ENCODE measurements at places on chromosomes 12 and 14.

GRCh38 chr14:101589486-101590015 is 28.3 kb downstream of the DIO3 start:
- DNase-seq = no peak

GRCh38 chr12:52180971-52181628 is 10.7 kb downstream of the KRT80 start:
- no peak for DNase-seq

DNA sequence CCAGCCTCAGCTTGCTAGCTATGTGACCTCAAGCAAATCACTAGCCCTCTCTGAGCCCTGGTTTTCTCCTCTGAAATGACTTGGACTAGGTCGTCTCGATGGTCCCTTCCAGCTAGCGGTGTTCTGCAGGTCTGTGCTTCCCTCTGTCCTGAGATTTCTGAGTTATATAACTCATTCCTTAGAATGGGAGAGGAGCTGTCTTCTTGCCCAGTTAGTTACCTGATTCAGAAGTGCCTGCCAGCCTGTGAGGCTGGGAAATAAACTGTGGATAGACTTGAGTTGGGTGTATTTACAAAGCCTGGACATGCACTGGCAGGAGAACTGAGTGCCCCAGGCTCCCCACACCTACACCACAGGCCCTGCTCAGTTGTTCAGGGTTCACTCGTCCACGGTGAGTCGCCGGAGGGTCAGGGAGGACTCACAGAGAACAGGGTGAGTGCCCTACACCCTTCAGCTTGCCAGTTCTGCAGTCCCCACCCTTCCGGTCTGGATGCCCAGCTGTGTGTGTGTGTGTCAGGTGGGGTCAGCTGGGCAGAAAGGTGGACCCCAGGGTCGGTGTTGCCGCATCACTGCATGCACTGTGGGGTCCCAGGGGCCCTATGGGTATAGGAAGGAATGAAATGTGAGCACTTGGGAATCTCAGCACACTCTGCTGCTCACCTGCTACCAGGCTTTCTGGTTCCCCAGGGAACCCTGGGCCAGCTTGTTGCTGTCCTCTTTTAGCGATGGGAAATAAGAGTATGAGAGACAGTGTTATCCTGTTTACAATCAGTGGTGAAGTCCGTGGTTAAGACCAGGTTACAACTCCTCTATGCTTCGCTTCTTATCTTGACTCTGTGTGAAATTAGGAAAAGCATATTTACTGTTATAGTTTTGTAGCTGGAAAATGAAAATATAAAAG is 348.2 kb downstream of the DPF3 start:
- no peak for DNase-seq

- DNase-seq = no peak
These were observed 29.7 kb downstream of the PALS1 start for GRCh38 chr14:67270933-67271332.

DNA sequence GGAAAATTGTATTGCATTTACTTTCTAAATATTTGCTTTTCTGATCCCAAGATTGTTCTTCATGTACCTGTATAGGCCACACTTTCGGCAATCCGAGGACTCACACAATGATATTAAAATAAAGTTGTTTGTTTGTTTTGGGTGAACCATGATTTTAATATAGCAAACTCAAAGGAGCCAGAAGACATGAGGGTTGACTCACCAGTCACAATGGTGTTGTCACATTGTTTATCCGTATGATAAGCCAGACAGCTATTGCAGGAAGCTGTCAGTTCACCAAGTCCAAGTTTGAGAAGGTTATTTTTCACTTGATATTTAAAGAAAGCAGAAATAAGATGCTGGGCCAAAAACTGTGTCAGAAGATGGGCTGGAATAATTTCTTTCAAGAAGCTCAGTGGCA is 67.1 kb upstream of the CPM start:
- DNase-seq = no peak

- no peak for DNase-seq
These were observed 4.0 kb upstream of the IRF2BPL start for GRCh38 chr14:77032491-77032843.

GRCh38 chr14:21073921-21074320 is 3.8 kb downstream of the ARHGEF40 start:
- DNase-seq = no peak

DNA sequence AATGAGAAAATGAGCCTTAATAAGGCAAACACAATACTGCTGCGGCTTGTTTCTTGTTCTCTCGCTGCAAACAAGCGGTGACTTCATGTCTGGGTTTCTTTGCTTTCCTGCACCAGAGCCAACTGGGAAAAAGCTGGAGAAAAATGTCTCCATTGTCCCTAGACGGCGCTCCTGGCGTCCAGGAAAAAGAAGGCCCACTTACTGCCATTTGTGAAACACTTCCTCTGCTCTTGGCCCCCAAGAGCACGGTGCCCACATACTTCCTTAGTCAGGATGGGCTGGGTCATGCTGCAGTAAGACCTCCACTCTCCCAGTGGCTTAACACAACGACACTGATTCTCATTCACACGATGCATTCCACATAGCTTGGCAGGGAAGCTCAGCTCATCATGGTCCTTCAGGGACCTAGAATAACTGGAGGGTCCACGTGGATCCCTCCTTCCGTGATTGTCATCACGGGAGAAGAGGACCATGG is 86.0 kb upstream of the BCL11B start:
- no peak for DNase-seq
